ENCODE measurements at places on chromosomes 3 and 15.

- no peak for DNase-seq
Observed at GRCh38 chr3:96450699-96451098, 363.7 kb upstream of the EPHA6 start.

DNA sequence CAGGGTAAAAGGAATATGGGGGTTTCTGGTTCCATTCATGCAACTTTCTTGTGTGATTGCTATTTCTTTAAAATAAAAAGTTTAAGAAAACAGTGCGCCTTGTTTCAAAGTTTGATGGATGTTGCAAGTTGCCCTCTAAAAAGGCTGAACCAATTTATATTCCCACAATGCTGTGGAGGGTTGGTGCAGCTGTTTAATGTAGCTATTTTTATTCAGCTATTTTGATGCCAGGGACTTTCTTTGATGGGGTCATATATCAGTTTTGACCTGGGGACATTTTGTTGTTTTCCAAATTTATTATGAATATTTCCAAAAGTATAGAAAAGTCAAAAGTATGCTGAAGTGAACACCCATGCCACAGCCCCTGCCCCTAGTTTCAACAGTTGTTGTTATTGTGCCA is 20.5 kb downstream of the EPHB1 start:
- DNase-seq = no peak

- no peak for DNase-seq
Observed at GRCh38 chr3:143037867-143038266, 36.5 kb downstream of the U2SURP start.

GRCh38 chr3:20028905-20029331 is 11.3 kb upstream of the KAT2B start:
- no peak for DNase-seq

DNA sequence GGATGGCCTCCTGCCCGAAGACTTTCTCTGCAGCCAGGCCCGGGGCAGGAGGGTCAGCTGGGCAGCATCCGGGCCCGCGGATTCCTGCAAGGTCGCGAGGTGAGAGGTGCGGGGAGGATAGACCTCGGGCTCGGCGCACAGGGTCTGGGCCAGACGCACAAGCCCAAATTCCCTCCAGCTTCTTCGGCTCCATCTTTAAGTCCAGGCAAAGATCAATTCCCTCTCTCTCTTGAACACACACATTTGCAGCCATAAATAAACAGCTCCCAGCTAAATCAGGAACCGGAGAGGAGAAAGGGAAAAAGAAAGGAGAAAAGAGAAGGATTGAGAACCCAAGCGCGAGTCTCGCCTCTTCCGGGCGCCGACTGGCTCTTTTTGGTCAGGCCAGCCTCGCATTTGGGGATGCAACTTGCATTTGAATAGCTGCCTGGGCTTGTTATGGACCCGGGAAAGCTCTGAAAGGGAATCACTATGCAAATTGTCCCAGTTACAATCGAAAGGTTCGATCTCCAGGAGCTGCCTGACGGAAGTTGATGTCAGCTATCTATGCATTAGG is 14.5 kb upstream of the ONECUT1 start:
- DNase-seq = no peak

DNA sequence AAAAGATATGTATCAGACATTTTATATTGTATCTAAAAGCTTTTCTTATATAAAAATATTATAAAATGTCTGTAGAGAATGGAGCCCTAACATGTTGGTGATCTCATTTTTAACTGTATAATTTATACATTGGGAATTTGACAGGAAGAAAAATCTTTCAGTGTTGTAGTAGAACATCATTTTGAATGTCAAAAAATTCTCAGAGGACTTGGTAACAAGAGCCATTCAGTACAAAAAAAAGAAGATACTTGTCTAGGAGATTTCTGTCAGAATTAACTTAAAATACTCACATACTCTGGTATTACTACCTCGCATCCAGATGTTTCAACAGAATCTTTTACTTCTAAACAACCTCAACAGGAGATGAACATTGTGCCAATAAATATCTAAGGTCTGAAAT is 1277.9 kb downstream of the ROBO2 start:
- no peak for DNase-seq

GRCh38 chr3:18194431-18194830 is 230.7 kb downstream of the SATB1 start:
- DNase-seq = no peak

- no peak for DNase-seq
Observed at GRCh38 chr15:86336051-86336788, 256.5 kb downstream of the AGBL1 start.

DNA sequence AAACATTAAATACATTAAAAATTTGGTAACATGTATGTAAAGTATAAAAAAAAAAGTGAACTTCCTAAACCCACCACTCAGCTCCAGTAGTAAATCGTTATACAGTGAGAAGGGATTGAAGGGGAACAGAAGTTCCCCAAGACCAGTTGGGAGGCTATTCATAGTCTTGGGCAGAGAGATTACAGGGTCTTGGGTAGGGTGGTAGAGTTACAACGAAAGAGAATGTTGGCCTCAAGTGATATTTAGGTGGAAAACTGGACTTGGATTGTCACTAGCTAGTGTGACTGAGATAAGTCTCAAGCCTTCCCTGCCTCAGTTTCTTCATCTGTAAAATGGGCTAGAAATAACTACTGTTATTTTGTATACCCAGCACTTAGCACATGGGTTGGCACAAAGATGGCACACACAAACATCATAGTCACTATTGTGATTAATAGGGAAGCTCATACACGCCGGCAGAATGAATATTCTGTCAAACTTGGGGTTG is 431 bp upstream of the YEATS2 start:
- DNase-seq = no peak

- no peak for DNase-seq
Observed at GRCh38 chr15:62799919-62800318, 242.6 kb upstream of the TPM1 start.

- no peak for DNase-seq
Observed at GRCh38 chr3:137854533-137855261, 90.6 kb downstream of the SOX14 start.

GRCh38 chr15:40470423-40471104 is at the start of gene CHST14:
CHST14 (plus strand) TSS chr15:40470984; CDS start chr15:40471214, 230 bp downstream.
- DNase-seq = peak; percentile 31

GRCh38 chr3:121989943-121990342 is 32.1 kb downstream of the ILDR1 start:
- no peak for DNase-seq

- DNase-seq = no peak
Observed at GRCh38 chr3:40886660-40887425, 312.5 kb upstream of the CTNNB1 start.

DNA sequence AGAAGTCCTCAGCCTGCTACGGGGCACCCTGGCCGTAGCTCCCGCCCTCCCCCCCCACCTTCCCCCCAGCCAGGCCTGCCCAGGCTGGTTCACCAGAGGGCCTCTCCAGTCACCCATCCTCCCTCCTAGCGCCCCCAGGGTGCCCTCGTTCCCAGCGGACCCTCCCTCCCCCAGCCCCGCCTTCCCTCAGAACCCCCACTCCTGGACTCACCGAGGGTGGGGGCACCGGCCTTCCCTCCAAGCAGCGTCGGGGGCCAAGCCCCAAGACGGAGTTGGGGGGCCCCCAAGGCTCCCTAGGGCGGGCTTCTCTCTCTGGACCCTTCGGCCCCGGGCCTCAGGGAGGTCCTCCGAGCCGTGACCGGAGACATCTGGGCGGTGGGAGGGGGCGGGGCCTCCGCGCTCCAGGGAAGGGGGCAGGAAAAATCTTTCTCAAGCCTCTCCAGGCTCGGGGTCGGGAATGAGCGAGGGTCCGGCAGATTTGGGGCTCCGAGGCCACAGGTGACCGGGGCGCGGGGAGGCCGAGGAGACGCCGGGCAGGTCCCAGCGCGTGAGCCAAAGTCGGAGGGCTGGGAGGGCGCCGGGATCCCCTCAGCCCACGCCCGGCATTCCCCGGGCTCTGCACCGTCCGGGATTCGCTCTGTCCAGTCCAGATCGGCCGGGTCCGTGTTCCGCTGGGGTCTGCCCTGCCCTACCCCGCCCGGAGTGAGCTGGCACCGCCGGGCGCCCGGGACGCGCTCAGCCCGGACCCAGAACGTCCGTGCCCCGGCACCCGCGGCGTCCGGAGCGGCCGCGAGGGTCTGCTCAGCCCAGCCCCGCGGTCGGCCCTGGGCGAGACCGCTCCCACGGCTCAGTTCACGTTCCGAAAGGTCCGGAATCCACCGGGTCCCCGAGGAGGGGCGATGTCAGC is 999 bp downstream of the INSYN1 start:
- no peak for DNase-seq

- DNase-seq = no peak
Observed at GRCh38 chr3:142566096-142566495, 12.4 kb downstream of the ATR start.

DNA sequence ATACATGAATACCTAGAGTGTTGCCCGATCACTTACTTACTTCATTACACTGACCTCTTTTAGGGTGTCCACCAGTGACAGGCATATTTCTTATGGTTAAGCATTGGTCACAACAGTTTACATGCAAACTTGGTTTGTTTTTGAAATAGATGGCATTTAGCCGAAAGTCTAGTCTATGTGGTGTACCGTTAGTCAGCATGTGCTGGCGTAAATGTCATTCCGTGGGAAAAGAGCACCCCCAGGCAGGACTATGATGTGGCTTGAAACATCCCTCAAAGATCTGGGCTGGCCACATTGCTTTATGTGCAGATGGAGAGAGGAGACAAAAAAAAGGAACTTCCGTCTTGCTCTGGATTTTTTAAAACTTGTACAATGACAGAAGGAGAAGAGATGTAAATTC is 357.0 kb upstream of the ICE2 start:
- DNase-seq = no peak

DNA sequence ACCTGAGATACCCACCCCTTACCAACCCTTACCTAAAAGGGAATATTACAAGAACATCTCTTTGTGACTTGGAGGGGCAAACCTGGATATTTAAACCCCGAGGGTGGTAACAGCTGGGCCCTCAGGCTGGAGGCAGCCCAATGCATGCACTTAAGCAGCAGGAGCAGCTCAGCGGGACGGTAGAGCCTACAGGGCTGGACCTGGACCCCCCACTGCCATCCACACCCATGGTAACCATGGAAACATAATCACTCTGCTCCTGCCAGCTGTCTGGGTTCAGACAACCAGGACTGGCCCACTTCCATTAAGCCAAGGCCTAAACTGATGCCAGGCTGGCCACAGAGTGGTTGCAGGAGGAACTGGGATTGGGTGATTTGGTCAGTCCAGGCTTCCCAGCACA is 52.8 kb downstream of the ETFA start:
- DNase-seq = no peak

- no peak for DNase-seq
Observed at GRCh38 chr3:18177271-18177670, 247.9 kb downstream of the SATB1 start.

DNA sequence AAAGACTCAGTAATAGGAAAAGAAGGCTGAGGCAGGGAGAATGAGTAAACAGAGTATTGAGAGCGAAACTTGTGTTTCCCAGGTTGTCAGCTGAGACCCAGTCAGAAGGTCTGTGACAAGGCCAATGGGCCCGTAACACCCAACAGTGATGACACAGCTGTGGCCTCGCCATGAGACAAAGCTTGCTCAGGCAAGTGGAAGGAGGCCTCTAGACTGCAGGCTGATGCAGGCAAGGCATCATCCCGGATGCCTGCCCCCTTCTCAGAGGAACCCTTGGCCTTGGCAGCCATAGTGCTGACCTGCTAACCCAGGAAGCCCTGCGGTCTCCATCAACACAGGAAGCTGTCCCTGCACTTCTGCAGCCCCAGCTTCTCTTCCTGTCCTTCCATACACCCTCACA is 15.4 kb downstream of the RAB6B start:
- DNase-seq = no peak

DNA sequence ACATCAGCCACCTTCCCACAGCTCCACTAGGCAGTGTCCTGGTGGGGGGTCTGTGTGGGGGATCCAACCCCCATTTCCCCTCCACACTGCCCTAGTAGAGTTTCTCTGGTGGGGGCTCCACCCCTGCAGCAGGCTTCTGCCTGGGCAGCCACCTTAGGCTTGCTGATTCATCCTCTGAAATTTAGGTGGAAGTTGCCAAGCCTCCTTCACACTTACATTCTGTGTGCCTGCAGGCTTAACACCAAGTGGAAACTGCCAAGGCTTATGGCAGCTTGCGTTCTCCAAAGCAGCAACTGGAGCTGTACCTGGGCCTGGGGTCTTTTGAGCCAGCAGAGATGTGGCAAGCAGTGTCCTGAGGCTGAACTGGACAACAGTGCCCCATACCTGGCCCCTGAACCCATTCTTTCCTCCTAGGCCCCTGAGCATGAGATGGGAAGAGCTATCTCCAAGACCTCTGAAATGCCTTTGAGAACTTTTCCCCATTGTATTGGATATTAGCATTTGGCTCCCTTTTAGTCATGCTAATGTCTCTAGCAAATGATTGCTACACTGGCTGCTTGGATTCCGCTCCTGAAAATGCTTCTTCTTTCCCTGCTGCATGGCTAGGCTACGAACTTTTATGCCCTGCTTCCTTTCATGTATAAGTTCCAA is 32.5 kb downstream of the CPN2 start:
- no peak for DNase-seq

- no peak for DNase-seq
Observed at GRCh38 chr3:21955406-21955805, 204.4 kb upstream of the ZNF385D start.

GRCh38 chr3:16546186-16547010 is 32.9 kb upstream of the RFTN1 start:
- DNase-seq = no peak

Measured in NCI-H774 (cell line).